Smooth muscle cell of bladder (primary cell): ENCODE measurements at places on chromosomes 3 and 15. TPM values are rescaled to one million over a fixed set of nuclear protein-coding genes. Genes with fewer than 3 reads are reported as not detected.

Gene GOLGA8T
- 0.14 TPM in 1 of 2 replicates, not detected in the other for total RNA-seq

Gene CISH
- total RNA-seq: 0.57 and 1.3 TPM in 2 replicates

Gene BMF
- total RNA-seq: 4.6 and 5.3 TPM in 2 replicates

Gene CD200
- 4.0 and 4.8 TPM in 2 replicates for total RNA-seq

Gene ANKRD63
- total RNA-seq: not detected in 2 replicates

Gene ALDH1A2
- total RNA-seq: 0.55 and 1.7 TPM in 2 replicates

Gene RARRES1
- 76.4 and 166 TPM in 2 replicates for total RNA-seq
